H1 (cell line): ENCODE measurements at places on chromosomes 5 and 9.

DNA sequence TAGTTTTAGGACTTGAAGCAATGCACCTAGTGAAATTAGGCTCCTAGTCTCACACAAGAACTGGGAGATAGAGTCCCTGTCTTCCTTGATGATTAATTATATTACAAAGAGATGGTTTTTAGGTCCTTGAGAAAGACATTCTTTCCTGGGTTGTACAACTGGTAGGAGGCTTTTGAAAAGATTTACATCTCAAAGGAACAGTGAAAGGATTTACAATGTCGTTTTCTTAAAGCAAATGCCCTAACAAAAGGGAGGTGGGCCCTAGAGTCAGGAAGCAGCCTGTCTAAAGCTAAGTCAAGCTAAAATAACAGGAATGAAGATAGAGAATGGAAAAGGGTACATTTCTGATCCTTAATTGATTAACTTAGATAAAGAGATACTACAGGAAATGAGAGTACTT is 102.2 kb upstream of the IL7R start:
- peaks cover 6% of the 10 kb centered on the region; the same call in 1 of the 2 replicates for H3K4me1 ChIP-seq
- H3K27me3 ChIP-seq: peaks cover 93% of the 10 kb centered on the region
- no peak overlapping the region for H3K27ac ChIP-seq
- no peaks in the 10 kb centered on the region for H3K36me3 ChIP-seq
- DNase-seq: no peak

DNA sequence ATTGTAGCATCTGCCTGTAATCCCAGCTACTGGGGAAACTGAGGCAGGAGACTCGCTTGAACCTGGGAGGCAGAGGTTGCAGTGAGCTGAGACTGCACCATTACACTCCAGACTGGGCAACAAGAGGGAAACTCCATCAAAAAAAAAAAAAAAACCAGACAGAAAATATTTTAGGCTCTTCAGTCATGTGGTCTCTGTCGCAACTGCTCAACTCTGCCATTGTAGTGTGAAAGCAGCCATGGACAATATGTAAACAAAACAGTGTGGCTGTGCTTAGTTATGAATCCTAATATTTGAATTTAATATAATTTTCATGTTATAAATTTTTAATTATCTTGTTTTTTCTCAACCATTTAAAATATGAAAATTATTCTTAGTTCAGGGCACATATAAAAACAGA is 38.4 kb downstream of the ZFAND5 start:
- no peaks in the 10 kb centered on the region for H3K36me3 ChIP-seq
- H3K27ac ChIP-seq: no peak overlapping the region
- no peaks in the 10 kb centered on the region for H3K27me3 ChIP-seq
- DNase-seq: no peak
- H3K4me3 ChIP-seq: no peak overlapping the region
- no peaks in the 10 kb centered on the region for H3K4me1 ChIP-seq

DNA sequence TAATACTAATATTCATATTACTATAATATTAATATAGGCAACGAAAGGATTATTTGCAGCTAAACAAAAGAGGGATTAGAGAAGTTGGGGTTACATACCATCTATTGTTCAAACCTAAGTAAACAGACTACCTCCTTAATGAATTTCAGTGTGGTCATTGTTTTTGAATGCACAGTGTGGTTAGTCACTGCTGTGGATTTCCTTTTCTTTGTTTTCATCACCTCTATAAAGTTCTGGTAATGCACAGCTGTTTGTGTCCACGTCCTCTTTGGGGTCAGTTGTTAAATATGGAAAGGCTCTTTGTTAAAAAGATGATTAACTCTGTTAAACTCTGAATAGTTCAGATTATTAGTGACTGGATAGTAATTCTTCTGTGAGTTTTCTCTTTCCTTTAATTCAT is 233.6 kb downstream of the MAST4 start:
- peaks cover 5% of the 10 kb centered on the region for H3K4me1 ChIP-seq
- no peaks in the 10 kb centered on the region for H3K36me3 ChIP-seq
- no peak overlapping the region for H3K27ac ChIP-seq
- no peak for DNase-seq
- no peak overlapping the region for H3K4me3 ChIP-seq

GRCh38 chr9:87278971-87279733 is 218.5 kb upstream of the DAPK1 start:
- H3K27ac ChIP-seq: no peak overlapping the region
- no peak for DNase-seq
- H3K36me3 ChIP-seq: no peaks in the 10 kb centered on the region
- no peaks in the 10 kb centered on the region for H3K27me3 ChIP-seq

- no peak overlapping the region for H3K27ac ChIP-seq
- H3K4me3 ChIP-seq: no peak overlapping the region
- no peaks in the 10 kb centered on the region for H3K36me3 ChIP-seq
- H3K27me3 ChIP-seq: no peaks in the 10 kb centered on the region
- no peak for DNase-seq
- H3K4me1 ChIP-seq: no peaks in the 10 kb centered on the region; the same call in 1 of the 2 replicates
These were observed 170.4 kb downstream of the GRIA1 start for GRCh38 chr5:153660919-153661318.

DNA sequence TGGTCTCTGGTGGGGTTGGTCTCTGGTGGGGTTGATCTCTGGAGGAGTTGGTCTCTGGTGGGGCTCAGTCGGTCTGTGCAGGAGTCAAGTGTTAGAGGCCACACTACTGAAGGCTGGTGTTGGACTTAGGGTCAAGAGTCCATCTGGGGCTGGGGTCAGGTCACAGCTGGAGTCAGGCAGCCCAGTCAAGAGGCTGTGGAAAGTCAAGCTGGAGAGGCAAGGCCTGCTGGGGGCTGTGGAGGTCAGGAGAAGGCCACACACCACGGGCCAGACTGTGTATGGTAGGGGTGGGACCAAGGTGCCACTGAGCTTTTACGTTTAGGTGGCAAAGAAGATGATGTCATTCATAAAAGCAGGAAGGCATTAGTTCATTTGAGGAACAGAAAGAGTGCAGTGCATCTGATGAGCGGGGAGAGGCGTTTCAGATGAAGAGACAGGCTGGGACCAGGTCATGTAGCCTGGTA is 16.7 kb upstream of the CD74 start:
- no peak overlapping the region for H3K27ac ChIP-seq
- H3K27me3 ChIP-seq: no peaks in the 10 kb centered on the region
- no peaks in the 10 kb centered on the region for H3K36me3 ChIP-seq
- H3K4me1 ChIP-seq: no peaks in the 10 kb centered on the region

DNA sequence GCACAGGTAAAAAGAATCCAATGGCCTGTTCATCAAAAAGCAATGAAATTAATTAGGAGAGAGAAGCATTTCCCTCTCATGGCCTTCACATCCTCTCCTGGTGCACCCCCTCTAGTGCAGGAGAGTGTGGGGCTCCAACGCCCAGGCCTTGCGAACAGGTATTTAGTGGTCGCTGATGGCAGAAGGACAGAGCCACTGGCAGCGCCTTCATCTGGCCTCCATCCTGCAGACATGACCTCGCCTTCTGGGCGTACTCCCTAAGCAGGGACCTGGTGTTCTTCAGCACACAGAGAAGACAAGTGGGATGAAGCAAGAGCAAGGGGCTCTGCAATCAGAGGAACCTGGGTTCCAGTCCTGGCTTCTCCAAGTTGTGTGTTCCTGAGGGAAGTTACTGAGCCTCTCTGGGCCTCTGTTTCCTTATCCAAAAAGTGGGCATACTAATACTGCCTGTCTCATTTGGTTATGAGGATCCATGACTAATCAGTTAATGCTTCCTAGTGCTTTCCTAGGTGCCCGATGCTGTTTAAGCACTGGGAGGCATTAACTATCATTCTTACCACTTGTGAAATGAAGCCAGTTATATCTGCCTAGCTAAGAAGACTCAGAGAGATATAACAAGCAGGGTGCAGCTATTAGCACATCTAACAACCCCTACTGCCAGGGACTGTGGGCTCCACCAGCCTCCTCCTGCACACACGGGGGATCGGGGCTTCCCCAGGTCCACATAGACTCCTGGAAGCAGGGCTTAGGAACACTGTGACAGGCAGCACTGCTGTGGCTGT is 77.3 kb downstream of the SEMA4D start:
- no peak overlapping the region for H3K27ac ChIP-seq
- H3K4me1 ChIP-seq: no peaks in the 10 kb centered on the region
- H3K4me3 ChIP-seq: no peak overlapping the region
- H3K36me3 ChIP-seq: no peaks in the 10 kb centered on the region
- DNase-seq: no peak
- H3K27me3 ChIP-seq: no peaks in the 10 kb centered on the region

DNA sequence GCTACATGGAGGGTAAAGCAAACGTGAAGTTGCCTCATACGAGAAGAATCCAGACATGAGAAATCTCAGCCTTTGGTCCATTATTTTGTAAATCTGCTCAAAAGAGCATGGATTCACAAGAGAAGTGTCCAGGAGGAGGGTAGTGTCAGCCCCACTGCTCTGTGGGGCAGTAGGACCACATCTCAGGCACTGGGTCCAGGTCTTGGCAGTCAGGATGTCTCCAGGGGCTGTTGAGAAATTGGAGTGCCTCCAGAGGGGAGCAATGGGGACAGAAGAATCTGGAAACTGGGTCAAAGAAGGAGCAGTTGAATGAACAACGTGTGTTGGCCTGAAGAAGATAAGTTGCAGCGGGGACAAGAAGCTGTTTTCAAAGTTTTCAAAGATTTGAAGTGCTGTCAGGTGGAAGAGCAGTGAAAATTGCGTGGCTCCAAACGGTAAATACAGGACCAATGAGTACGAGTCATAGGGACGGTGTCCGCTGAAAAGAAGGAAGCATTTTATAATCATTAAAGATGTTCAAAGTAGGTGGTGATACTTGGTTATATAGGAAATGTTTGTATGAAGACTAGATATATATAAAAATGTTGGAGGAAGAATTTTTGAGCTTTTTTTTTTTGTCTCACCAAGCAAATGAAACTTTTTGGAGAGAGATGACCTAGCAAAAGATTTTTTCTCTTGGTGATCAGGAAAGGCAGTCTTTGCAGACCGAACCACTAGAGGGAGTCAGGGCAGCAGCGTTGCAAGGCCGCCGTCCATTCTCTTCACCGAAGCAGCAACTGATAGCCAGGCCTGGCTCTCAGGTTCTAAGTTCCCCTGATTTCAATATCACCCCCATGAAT is 57.1 kb upstream of the ZBED3 start:
- no peaks in the 10 kb centered on the region for H3K4me1 ChIP-seq
- H3K27ac ChIP-seq: no peak overlapping the region
- H3K4me3 ChIP-seq: no peak overlapping the region
- H3K36me3 ChIP-seq: no peaks in the 10 kb centered on the region
